ENCODE measurements at places on chromosomes 7 and 10.

DNA sequence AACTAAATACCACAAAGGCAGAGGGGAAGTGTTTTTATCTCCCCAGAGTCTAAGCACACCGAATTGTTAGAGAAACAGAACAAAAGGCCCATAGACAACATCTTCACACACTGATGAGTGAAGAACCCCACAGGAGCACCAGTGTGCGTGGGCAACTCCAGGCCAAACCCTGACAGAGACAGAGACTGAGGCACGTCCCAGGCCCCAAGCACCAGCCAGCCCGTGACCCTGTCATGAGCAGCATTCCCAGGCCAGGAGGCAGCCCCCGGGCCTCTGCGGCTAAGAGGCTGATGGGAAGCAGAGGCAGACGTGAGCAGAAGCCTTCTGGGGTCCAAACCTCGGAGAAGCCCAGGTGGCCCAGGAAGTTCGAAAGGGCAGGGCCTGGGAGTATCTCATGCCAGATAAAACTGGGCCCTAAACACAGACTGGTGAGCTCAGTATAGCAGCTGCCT is 184.4 kb downstream of the TCERG1L start:
- DNase-seq = no peak

DNA sequence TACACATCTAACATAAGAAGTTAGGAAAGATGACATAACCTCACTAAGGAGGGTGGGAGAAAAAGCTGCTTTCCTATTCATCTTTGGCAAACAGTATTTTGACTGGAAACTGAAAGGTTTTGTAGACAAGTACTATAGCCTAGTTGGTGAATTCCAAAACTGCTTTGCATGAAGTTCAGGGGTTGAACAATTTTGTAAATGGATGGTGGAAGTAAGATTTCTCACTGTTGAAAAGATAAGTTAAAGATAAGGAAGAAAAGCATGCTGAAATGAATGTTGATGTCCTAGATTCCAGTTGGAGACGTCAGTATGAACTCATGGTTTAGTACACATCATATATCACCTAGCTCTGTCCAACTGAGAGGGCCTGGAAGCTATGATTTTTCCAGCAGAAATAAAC is 159.1 kb upstream of the FEZF1 start:
- no peak for DNase-seq

- DNase-seq = no peak
These were observed 2.6 kb upstream of the DNTT start for GRCh38 chr10:96301616-96302015.

DNA sequence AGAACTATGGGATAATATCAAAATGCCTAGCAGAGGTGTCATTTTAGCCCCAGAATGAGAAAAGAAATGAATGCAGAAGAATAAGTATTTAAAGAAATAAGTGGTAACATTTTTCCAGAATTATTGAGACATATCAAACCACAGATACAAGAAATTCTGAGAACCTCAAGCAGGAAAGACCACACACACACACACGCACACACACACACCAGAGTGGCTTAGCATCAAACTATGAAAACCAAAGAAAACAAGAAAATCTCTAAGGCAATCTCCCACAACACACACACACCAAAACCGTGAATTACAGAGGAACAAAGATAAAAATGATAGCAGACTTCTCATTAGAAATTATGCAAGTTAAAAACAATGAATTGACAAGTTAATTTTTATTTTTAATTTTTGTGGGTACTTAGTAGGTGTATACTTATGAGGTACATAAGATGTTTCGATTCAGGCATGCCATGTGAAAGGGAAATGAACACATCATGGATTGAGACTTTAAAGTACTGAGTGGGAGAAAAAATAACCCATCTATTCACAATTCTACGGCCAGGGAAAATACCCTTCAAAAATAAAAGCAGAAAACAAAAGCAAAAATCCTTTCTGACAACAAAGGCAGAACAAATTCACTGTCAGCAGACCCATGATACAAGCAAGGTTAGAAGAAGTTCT is 14.6 kb downstream of the PPIF start:
- no peak for DNase-seq

DNA sequence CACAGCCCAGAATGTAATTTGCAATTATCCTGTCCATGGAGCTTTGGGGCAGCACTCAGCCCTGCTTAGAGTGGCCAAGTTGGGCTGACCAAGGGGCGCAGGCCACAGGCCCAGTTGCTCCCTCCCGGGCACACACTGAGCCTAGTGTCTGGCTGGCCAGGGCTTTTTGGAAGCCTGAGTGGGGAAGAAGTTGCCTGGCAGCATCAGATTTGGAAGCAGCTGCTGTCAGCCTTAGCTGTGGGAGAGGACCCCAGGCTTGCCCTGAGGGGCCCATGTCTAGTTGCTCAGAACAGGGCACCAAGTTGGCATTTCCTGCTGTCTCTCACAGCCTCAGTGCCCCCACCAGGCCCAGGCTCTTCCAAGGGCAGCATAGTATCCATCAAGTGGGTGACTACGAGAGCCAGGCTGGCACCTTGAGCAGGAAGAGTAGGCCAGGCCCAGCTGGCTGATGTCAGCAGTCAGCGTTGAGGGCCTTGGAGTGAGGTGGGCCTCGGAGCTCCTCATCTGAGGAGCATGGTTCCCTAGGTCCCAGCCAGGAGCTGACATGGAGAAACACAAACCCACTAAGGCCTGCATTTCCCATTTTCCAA is 14.4 kb downstream of the ANTXRL start:
- no peak for DNase-seq

GRCh38 chr10:80542053-80542452 is 4.4 kb downstream of the SH2D4B start:
- DNase-seq = no peak

- no peak for DNase-seq
These were observed 42.0 kb downstream of the ZC3HC1 start for GRCh38 chr7:130008941-130009847.

DNA sequence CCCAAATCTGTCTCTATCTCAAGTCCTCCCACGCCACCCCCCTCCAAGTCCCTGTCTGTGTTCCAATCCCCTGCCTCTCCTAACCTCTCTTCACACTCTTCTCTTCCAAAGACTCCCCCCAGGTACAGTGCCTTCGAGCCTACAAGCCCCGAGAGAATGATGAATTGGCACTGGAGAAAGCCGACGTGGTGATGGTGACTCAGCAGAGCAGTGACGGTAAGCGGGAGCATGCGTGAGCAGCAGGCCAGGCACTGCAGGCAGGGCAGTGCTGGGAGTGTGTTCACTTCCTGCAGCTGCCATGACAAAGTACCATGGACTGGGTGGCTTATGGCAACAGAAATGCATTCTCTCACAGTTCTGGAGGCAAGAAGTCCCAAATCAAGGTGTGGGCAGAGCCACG is 23.4 kb downstream of the ARHGEF5 start:
- DNase-seq = no peak

GRCh38 chr7:2237109-2237602 is 4.4 kb upstream of the MAD1L1 start:
- DNase-seq = no peak

GRCh38 chr7:74399006-74399405 is 54.7 kb upstream of the GTF2IRD1 start:
- no peak for DNase-seq

- DNase-seq = no peak
These were observed 139.4 kb downstream of the SKIDA1 start for GRCh38 chr10:21385996-21386585.

DNA sequence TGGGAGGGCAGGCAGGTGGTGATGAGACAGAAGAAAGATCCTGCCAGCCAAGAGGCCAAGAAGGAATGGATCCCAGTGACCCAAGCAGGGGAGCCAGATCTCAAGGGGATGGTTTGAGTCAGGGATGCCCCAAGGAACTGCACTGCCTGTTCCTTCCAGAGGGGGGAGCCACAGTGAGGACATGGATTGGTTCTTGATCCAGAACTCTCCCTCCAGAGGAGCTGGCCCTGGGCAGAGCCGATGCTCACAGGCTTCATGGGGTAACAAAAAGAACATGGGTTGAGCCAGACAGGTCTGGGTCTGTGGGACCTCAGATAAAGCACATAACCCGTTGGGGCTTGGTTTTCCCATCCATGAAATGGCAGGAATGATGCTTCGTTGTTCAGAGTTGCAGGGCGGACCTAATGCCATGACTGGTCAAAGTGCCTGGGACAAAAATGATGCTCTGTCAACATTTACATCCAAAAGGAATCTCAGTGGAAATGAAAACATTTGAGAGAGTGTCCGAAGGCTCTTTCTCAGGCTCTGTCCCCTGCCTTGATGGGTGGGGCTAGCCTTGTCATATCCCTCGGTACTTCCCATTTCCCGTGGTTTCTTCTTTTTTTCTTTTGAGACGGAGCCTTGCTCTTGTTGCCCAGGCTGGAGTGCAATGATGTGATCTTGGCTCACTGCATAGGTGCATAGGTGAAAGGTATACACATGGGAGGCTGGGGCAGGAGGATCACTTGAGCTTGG is 4.7 kb upstream of the DENND2A start:
- no peak for DNase-seq

DNA sequence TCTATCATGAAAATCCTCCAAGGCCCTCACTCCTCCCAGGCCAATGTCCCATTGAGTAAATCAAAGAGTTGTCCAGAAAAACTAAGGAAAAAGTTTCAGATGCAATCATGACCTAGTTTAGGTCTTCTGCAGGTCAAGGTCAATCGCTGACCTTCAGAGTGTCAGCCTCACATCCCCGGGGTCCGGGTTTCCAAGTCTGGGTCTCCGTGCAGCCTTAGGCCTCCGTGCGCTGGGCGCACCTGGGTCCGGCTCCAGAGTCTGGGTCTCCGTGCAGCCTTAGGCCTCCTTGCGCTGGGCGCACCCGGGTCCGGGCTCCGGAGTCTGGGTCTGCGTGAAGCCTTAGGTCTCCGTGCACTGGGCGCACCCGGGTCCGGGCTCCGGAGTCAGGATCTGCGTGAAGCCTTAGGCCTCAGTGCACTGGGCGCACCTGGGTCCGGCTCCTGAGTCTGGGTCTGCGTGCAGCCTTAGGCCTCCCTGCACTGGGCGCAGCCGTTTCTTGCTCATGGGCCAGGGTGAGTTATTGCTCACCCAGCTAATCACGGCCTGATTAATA is 236.2 kb downstream of the TCERG1L start:
- DNase-seq = no peak

DNA sequence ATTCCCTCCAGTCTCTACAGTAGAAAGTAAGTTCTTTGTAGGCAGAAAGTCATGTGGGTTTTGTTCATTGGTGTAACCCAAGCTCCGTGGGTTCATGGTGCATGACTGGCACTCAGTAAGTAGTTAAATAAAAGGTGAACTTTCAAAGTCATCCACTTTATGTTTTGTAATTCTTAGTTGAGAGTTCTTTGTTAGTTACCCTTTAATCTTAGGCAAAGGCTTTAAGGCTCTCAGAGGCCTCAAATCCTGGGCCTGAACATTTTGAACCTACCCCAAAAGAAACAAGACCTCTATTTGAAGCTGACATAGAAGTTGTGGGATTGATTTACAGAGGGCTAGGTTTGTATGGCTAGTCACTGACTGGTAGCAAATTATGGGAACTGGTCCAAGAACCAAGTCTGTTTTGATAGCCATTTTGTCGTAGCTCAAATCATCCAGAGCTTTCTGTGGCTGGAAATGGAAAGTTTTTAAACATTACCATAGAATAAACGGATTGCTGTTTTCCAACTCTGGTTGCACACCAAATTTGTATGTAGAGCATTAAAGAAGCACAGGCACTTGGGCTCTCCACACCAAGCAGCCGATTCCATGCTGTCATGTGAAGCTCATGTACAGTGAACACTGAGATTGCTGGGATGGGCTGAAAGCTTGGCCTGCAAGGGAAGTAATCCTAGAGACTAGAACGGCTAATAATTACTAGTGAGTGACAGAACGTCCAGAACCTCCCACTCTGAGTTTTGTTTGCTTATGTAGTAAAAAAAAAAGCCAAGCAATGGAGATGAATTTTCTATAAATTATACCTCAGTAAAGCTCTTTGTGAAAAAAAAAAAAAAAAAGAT is 53.5 kb downstream of the DENND11 start:
- no peak for DNase-seq

GRCh38 chr10:35195361-35196306 is 69.0 kb downstream of the CREM start:
- peak; percentile 83 for DNase-seq

DNA sequence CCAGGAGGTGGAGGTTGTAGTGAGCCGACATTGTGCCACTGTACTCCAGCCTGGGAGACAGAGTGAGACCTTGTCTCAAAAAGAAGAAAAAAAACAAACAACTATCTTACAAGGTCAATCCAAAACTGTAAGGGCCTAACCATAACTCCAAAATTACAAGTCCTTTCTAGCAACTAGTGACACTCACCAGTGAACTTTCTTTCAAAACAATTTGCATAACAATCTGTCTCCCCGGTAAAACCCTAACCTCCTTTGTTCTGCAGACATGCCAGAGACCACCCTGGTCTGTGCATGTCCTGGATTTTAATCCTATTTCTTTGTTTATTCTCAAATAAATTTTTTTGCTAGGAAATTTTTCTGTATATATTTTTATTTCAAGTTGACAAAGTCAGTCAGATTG is 68.1 kb downstream of the EXOC6 start:
- no peak for DNase-seq

DNA sequence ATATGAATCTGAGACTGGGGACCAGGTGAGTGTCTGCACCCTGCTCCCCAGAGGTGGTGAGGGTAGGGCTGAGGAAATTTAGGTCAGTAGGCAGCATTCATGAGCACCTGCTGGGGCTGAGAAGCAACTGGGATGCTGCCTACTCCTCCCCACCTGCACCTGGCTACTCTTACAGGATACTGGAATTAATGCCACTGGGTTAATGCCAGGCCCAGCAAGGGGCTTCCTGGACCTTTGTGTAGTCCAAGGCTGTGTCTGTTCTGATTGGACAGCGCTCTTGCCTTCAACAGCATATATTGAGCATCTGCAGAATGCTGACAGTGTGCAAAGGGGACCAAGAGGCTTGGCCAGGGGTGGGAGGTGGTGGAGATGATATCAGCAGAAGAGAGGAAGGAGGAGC is 32.1 kb downstream of the ADCYAP1R1 start:
- no peak for DNase-seq

DNA sequence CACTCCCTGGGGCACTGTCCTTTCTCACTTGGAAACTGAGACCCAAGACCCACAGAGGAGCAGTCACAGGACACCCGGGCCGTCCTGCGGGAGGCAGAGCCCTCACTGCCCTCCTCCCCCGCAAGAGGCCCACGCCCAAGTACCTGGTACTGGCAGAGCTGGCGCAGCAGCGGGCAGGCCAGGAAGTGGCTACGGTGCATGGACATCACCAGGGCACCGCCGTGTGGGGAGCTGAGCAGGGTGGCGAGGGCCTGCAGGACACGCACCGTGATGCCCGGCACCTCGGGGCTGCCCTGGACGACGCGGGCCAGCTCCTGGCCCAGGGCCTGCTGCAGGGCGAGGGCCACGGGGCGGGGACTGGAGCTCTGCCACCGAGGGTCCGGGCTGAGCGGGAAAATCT is 20.0 kb upstream of the MICALL2 start:
- no peak for DNase-seq

GRCh38 chr10:63264617-63265221 is 131.6 kb downstream of the NRBF2 start:
- DNase-seq = no peak

- DNase-seq = no peak
These were observed 3.2 kb upstream of the IL2RA start for GRCh38 chr10:6065406-6065805.

- DNase-seq = no peak
These were observed 114.6 kb downstream of the PIP4K2A start for GRCh38 chr10:22599636-22600228.
